ENCODE measurements at places on chromosomes 1 and 21.

DNA sequence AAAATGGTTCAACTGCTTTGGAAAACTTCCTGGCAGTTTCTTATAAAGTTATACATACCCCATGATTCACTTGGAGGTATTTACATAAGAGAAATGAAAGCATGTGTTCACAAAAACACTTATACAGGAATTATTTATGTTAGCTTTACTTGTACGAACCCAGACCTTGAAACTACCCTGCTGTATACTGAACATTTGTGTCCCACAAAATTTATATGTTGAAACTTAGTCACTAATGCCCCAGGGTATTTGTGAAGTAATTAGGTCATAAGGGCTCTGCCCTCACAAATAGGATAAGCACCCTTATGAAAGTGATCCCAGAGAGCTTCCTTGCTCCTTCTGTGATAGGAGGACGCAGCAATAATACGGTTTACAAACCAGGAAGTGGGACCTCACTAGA, 42.7 kb upstream of the B3GALT2 start:
- DNase-seq: no peak

DNA sequence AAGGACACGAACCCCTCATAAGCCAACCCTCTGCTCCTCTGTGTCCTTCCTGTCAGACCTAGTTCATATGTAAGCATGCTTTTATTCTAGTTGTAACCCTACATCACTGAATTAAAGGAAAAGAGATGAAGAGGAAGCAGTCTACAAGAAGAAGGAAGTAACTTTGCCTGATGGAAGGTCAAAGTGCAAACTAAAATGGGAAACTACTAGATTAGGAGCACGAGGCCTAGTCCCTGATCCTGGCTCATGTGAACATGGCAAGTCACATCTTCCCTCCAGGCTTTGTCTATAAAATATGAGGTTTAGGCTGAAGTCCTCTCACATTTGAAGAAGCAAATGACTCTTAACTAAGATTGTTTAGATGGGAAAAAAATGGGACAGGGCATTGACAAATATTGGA, 13.2 kb downstream of the ZMYND12 start:
- no peak for DNase-seq

DNA sequence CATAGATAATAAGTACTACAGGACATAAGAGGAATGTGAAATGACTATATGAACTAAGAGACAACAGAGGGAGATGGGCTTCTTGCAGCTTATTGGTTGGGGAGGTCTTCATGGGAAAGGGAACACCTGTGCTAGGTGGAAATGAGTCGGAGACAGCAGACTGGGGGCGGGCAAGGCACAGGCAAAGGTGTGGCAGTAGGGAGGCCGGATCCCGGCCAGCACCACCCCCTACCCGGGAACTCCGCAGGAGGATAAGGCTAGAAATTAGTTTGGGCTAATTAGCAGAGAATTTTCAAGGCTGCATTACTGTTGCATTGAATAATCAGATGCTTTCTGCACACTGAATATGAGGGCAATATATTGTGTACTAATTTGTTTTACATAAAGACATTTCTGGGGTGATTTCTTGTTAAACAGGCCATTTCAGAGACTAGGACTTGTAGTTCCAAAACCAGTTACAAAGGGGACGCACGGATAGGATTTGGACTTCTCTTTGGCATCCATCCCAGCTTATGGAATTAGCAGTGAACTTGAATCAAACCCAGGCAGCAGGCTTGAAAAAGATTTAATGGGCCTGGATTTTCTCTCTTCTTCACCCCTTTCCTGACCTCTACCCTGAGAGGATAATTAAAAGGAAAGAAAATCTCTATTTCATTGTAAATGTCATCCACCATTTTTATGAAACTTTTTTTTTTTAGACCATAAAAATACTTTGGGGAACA, 2.2 kb upstream of the HUNK start:
- no peak for DNase-seq

GRCh38 chr1:205190845-205191577, 20.5 kb downstream of the DSTYK start:
- DNase-seq: no peak

All from endodermal cell (in vitro differentiated cells).